ENCODE measurements at places on chromosomes 7 and 10.
A peak's percentile ranks its signal among the peaks of the same experiment; 100 is the strongest.

DNA sequence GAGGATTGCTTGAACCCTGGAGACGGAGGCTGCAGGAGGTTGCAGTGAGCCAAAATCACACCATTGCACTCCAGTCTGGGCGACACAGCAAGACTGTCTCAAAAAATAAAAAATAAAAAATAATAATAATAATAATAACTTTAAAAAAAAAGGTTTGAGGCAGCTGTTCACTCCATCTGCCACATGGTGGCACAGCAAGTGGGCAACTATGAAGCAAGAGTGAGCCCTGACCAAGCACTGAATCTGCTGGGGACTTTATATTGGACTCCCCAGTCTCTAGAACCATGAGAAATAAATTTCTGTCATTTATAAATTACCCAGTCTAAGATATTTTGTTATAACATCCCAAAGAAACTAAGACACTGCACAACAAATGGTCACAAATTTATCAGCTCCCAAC is 14.6 kb upstream of the BRI3 start:
- DNase-seq: no peak

- DNase-seq: no peak
These were observed 334.1 kb downstream of the HPSE2 start for GRCh38 chr10:98901441-98902110.

- DNase-seq: no peak
These were observed 28.5 kb downstream of the PPP2R2D start for GRCh38 chr10:131929122-131929845.

DNA sequence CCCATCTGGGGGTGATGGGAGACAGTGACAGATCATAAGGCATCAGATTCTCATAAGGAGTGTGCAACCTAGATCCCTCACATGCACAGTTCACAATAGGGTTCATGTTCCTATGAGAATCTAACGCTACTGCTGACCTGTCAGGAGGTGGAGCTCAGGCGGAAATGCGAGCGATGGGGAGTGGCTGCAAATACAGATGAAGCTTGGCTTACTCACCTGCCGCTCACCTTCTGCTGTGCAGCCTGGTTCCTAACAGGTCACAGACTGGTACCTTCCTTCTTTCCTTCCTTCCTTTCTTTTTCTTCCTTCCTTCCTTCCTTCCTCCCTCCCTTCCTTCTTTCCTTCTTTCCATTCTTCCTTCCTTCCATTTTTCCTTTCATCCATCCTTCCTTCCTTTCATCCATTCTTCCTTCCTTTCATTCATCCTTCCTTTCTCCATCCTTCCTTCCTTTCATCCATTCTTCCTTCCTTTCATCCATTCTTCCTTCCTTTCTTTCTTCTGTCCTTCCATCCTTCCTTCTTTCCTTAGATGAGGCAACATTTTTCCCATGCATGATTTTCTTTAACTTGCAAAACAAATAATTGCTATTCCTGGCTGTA is 370.0 kb upstream of the AUTS2 start:
- no peak for DNase-seq

- no peak for DNase-seq
These were observed 198.9 kb downstream of the REEP3 start for GRCh38 chr10:63720072-63720537.

DNA sequence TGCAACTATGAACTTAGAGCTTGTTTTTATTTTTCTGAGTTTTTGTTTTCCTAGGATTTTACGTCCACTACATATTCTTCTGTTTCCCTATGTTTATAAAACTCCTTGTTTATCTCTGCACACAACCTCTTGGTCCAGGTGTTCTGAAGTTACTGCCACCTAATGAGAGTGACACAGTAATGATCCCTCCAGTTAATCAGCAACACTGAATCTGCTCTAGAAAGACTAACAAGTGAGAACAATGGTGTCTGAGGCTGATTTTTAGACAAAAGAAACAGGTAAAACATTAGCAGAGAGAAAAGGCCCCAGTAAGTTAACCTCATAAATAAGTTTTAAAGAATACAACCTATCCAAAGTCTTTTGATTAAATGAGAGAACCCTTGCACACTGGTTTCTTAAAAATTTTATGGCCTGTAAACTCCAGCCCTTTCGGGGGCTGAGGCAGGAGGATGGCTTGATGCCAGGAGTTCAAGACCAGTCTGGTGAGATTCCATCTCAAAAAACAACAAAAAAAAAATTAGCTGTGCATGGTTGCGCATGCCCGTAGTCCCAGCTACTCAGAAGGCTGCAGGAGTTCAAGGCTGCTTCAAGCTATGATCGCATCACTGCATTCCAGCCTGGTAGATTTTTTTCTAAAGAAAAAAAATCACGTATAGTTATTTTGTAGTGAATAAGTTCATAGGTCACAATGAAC is 397.6 kb downstream of the MAGI2 start:
- DNase-seq: no peak

DNA sequence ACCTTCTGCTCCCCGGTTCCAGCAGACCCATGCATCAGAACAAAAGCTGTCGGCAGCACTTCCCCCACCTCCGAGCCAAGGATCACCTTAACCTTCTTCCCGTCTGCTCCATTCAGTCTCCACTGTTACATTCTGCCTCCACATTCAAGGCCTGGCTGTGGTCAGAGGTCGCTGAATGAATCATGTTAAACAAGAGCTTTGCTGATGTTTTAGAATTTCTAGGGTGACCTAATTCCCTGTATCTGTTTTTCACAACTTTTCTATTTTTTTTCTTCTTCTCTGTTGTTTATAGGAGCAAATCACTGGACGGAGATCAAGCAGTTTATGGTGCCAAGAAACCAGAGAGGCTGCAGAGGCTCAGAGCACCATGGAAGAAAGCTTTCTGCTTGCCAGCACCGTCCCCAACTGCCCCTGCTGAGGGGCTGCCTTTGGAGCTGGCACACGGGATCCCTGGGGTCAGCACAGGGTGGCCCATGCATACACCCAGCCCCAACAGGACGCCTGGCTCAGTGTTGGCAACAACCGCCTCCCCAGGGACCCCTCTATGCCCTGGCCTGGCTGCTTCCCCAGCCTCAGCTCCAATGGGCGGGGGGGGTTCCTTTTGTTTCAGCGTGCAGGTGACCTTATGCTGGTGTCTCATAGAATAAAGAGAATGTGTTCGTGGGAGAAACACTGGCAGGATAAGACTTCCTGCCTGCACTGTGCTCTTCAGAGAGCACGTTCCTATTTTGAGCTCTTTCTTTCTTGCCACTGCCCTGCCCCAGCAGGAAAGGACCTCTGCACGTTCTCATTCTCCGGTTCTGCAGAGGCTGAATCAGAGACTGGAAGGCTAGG is 182.7 kb upstream of the LYZL2 start:
- no peak for DNase-seq

- no peak for DNase-seq
These were observed 17.6 kb upstream of the MICALL2 start for GRCh38 chr7:1476859-1477258.

GRCh38 chr7:128812514-128813168 is 17.6 kb upstream of the FLNC start:
- peak; percentile 15 for DNase-seq

DNA sequence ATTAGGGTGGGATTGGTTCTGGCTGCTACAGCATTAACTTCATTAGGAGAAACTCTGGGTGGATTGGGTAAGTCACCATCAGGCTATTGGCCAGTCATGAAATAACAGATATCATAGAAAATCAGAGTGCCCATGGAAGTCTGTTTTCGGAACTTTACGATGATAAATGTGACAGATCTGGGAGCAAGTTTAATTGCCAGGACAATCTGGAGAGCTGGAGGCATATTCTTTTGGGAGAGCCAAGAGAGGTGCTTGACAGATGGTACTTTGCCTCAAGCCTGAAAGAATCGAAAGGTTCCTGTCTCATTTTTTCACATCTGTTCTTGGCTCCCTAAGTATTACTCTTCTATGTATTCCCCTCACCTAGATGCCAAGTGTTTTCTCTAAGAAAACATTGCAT is 369.9 kb downstream of the CNTNAP2 start:
- DNase-seq: no peak

GRCh38 chr10:79052291-79053080 is 16.3 kb upstream of the ZMIZ1 start:
- no peak for DNase-seq

GRCh38 chr7:133024596-133024995 is 57.3 kb downstream of the CHCHD3 start:
- DNase-seq: no peak

DNA sequence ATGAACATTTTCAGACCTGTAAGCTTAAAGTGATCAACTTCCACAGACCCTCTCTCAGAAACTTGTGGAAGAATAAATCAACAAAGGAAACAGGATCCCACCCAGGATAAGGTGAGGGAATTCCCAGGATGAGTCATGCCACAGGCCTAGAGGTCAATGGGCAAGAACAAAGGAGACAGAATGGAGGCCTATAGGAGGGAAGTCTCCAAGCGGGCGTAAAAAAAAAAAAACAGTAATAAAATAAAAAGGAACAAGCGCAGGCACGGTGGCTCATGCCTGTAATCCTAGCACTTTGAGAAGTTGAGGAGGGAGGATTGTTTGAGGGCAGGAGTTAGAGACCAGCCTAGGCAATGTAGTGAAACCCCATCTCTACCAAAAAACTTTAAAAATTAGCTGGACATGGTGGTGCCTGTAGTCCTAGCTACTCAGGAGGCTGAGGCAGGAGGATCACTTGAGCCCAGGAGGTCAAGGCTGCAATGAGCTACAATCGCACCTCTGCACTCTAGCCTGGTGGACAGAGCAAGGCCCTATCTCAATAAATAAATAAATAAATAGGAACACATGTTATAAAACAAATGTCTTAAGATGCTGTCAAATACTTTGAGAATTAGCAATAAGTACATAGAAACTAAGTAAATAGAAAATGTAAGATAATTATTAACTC is 8.4 kb downstream of the SORBS1 start:
- no peak for DNase-seq

- no peak for DNase-seq
These were observed 63.7 kb downstream of the GRM8 start for GRCh38 chr7:127189074-127189473.

GRCh38 chr10:112053895-112054294 is 129.7 kb downstream of the GPAM start:
- no peak for DNase-seq

DNA sequence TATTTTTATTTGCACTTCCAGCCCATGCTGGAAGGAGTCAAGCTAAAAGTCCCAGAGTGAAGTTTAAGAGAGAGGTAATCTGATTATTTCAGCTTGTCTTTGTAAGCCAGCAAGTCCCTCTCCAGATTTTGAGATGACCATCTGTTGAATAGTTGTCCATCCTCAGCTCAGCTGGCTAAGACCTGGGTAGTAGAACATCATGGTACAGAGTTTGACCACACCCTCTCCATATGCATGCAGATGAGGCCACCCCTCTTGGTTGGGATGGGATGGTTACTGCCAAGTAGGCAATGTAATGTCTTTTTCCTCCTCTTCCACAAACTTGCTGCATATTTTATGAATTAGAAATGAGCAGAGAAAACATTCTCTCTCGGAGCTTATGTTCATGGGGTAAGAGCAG is 639.8 kb downstream of the SORCS3 start:
- DNase-seq: no peak

GRCh38 chr7:81926154-81926553 is 156.3 kb upstream of the HGF start:
- no peak for DNase-seq

- no peak for DNase-seq
These were observed 735.1 kb downstream of the TYW1 start for GRCh38 chr7:67731704-67732103.

DNA sequence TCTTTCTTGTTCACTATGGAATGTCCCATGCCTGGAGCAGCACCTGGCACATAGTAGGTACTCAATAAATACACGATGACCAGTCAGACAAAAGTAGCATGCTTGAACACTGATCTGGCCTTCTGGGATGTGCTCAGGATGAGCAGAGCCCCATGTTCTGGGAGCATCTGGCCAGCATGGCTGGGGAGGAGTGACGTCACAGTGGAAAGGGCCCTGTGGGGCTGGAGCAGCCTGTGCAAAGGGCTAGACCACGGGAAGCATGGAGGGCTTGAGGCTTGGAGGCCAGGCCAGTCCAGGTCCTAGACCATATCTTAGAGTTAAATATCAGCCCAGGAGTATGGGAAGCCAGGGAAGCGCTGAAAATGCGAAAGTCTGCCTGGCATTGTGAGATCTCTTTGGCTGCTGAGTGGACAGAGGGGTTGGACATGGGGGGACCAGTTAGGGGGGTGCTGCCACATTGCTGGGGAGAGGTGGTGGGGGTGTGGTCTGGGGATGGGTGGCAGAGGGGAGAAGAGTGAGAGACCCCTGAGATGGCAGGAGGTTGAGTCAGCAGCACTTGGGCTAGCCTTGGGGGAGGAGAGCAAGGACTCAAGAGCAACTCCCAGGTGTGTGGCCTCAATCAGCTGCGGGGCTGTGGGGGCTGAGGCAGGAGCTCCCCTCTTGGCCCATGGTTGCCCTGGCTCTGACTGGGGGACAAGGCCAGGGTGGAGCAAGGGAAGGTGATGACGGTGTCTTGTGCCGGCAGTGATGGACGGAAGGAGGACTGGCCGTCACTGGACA is 34.9 kb downstream of the ZCCHC24 start:
- no peak for DNase-seq
